COLO829 (cell line): ENCODE measurements at places on chromosomes 13 and 19.

DNA sequence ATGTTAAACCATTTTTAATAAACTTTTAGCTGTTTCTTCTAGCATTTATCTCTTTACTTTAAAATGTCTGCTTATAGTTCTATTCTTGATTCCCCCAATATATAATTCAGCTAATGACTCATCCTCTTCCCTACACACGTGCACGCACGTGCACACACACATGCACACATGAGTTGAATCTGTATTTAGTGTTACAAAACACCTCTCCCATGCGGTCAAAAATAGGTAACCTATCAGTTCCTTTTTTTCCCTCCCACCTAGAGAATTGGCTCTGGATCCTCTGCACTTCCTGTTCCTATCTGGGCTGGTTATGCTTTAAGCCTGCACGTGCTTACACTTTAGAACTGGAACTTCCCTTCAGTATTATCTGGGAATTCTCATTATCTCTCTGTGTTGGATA lies 144.1 kb downstream of the PAN3 start:
- no peak for DNase-seq

DNA sequence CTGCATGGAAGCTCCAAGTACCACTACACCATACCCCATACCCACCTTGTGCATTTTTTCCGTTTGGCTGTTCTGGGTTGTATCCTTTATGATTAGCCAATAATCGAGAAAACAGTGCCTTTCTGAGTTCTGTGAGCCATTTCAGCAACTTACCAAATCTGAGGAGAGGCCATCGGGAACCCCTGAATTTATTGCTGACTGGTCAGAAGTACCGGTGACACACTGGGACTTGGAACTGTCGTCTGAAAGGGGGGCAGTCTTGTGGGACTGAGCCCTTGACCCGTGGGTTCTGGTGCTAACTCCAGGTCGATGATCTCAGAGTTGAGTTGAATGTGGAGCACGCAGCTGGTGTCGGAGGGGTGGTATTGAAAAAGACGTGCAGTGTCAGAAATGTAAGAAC lies 15.0 kb downstream of the UPF3A start:
- DNase-seq, result no peak

- DNase-seq, result no peak
Observed at GRCh38 chr13:108313382-108313781, 43.9 kb downstream of the TNFSF13B start.

- no peak for DNase-seq
Observed at GRCh38 chr13:19185865-19186645, 4.4 kb upstream of the TUBA3C start.

DNA sequence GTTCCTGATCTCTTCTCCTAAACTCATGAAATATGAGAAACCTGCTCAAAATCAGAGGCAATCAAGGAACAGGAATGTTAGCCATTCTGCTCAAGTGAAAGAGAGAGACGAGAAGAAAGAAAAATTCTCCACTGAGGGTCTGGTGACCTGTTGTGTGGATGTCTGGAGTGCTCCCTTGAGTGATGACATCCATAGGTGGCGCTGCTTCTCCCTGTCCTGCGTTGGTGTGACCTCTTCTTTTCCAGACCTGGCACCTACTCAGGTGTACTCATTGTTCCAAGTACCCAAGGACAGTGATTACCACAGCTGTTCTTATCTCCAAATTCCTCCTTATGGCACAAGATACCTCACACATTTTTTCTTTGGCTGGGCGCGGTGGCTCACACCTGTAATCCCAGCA lies 4.0 kb downstream of the ZNF223 start:
- DNase-seq, result no peak

DNA sequence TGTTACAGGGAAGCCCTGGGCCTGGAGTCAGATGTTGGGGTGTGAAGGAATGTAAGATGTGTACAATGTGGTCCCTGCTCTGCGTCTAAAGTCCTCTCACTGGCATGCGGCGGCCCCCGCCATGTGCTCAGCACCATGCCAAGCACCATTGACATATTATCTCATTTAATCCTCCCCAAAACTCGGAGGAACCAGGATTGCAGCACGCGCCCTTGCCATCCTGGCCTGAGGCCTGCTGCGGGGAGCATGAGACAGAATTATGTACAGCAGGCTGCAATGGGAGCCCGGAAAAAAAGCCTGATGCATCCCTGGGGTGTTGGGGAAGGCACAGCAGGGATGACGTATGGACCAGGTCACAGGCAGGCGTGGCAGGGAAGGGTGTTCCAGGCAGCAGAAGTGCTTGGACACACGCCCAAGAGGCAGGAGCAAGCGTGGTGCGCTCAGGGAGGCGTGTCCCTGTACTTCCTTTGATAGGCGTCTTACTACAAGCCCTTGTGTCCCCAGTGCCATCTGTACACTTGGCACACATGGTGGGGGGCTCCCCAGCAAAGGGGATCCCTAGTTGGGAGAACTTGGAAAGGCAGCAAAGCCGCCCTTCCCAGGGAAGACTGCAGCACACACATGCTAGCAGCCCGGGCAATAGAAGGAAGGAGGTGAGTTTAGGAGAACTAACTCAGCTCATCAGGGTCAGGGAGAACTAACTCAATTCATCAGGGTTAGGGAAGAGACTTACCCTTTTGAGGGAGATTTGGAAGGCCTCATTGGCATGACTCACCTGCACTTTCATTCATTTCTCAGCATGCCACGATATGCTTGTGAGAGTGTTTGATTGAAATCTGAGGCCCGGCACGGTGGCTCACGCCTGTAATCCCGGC lies 3.4 kb downstream of the EVI5L start:
- DNase-seq, result no peak

- no peak for DNase-seq
Observed at GRCh38 chr13:99206873-99207272, 6.2 kb downstream of the UBAC2 start.

DNA sequence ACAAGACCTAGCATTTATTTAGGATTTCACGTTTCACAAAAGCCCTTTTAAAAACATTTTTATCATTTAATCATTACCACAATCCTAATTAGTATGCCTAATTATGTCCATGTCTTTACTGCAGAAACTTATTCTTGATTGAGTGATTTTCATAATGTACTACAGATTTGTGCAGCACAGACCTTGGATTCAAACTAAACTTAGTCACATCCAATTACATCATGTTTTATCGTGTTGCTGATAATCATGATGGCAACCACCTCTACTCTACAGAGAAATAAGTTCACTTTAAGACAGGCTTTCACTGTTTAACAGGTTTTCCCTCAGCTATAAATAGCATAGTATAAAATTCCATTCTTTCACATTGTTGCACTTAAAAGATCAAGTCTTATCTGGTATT lies 240.9 kb upstream of the RFC3 start:
- DNase-seq, result peak; percentile 42

- DNase-seq, result no peak
Observed at GRCh38 chr19:45186509-45187334, 8.1 kb downstream of the BLOC1S3 start.

DNA sequence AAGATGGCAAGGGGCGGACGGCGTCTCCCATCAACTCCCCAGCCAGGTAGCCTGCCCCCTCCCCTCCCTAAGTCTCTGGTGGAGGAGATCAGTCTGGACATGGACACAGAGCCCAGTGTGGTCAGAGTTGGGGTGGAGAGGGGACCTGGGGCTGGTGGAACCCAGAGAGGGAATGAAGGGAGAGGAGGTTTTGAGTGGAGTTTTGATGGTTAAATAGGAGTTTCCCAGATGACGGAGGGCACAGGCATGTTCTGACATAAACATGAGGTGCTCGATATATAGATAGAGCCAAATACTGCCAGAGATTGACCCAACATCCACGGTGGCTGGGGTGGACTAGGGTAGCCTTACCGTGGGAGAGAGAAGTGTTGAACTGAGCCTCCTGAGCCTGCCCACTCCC lies 14.1 kb downstream of the FSD1 start:
- DNase-seq, result no peak

- no peak for DNase-seq
Observed at GRCh38 chr19:48170817-48171347, 402 bp downstream of the ZSWIM9 start.

- DNase-seq, result no peak
Observed at GRCh38 chr19:5742051-5742450, 21.6 kb downstream of the CATSPERD start.

DNA sequence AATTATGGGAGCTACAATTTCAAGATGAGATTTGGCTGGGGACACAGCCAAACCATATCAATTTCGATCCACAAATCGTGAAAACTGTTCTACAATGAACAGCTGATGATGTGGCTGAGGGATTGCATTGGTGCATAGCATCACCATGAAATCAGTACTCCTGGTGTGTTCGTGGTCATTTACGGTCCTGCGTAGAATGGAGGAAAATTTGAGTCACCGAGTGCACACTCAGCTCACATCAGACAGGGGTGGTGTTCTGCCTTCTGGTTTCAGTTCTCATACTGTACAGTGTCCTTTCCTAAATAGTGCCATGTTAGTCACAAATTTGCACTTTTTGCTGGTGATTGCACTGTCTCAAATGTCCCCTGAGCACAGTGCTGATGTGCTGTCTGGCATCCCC lies 39.2 kb downstream of the MYH14 start:
- DNase-seq, result no peak

- DNase-seq, result no peak
Observed at GRCh38 chr13:33472446-33472845, 186.9 kb upstream of the STARD13 start.

DNA sequence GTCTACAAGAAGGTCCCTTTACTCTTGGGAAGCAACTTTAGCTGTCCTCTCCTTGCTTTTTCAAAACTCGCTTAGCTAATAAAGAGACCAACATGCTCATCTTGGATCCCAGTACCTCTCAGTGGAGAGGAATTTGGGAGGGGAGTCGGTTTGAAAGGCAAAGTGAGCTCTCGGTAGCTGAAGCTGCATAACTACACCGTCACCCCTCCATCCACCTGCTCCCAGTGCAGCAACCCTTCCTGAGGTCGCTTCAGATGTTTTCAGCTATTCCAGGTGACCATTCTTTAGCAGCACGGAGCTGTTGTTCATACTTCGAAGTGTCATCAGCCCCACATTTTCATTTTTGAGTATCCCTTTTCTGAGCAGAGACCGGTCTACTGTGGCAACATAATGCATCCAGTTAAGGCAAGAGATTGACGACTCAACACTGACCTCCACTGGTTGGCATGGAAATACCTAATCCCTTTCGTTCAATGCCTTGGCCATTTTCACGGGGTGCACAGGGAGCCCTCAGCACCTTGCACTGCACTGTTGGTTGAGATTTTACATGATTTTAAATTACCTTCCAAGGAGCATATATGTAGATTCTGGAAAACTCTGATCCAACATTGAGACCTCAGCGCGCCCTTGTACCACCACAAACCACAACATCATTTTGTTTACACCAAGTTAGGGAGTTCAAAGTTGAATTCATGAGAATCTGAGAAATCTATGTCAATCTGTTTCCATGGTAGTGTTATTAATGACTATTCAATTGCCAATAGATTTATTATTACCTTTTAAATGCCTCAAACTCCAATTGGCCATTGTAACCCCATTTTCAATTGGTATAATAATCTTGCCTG lies 42.2 kb downstream of the DLEU7 start:
- peak; percentile 66 for DNase-seq

- DNase-seq, result no peak
Observed at GRCh38 chr19:28508666-28509065, 704.3 kb downstream of the UQCRFS1 start.

DNA sequence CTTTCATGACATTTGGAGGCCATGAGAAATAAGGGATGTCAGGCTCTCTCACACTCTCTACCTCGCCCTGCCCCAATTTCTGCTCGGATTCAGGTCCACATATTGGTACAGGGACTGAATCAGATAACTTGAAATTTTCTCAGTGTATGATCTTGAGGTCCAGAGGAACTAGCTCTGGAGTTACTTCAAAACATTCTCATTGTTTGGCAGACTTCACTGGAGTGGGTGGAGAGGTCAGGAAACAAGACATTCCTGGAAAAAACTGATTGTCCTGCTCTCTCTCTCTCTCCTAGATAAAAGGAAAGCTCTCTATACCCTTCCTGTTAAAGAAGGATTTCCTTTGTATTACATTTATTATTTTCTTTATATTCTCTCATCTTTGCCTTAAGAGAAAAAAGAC lies 428.1 kb upstream of the DACH1 start:
- DNase-seq, result no peak

DNA sequence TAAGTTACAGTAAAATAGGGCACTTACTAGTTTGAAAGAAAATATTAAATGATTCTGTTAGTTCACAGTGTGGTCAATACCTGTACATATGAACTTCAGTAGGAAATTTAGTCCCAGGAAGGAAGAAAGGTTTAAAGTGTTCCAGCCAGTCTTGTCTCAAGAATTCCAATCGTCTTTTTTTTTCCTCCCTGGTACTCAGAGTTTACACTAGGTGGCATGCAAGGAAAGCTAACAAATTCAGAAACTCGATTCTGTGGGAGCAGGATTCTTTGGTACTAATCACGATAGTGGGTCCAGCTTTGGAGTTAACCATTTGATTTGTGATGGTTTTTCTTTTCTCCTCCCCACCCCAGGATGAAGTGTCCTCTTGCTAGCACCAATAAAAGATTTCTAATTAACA lies 43.6 kb downstream of the POLR1D start:
- no peak for DNase-seq

DNA sequence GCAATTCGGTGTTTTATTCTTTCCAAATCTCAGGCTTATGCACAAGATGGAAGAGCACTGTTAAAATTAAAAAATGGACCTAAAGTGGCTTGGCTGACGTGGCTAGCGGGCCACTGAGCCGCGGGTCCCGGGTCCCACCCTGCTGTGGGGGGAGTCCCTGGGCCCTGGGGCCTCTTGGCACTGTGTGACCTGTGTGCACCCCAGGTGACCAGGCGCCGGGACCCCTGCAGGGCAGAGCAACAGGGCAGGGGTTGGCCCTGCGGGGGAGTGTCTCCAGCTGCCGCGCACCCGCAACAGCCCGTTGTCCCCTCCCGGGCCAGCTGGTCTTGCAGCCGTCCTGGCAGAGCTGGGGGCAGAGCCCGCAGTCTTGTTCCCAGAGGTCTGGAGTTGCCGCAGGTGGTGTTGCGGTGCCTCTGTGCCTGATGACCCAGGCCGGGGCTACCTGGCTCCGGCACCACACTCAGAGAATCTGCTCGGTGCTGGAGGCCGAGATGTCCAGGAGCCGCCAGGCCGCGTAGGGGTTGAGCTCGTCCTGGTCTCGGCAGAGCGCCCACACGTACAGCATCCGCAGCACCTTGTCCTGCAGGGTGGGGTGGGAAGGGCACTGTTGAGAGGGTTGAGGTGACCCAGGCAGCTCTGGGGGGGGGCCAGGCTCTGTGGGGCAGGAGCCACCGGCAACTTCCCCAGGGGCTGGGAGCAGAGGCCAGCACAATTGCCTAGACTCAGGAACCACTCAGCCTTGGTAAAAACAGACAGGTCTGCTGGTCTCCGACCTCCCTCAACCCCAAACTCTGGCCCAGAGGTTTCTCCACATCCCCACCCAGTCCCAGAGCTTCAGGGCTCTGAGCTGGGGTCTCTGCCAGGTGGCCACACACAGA lies 1.0 kb upstream of the CTXN1 start:
- DNase-seq, result no peak

DNA sequence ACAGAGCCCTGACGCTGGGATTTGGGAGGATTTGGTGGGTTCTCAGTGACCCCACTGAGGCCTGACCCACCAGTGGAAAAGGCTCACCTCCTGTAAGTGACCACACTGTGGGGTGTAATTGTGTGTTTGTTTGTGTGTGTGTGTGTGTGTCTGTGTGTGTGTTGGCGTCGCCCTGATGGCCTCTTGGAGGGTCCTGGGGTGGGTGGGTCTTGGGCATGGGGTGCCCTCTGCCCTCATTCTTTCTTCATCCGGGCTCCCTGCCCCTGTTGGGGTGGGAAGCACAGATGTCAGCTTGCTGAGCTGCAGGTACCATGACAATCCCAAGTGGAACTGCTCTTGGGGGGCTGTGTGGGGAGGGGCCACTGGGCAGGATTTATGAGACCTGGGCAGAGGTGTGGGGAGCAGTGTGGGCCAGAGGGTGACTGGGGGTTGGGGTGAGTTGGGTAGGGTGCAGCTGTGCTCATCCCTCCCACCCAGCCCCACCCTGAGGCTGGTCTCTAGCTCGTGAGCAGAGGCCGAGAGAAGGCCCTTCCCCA lies 22.8 kb downstream of the WTIP start:
- DNase-seq, result no peak
